ENCODE measurements at places on chromosomes 7 and 10.
A peak's percentile ranks its signal among the peaks of the same experiment; 100 is the strongest.

DNA sequence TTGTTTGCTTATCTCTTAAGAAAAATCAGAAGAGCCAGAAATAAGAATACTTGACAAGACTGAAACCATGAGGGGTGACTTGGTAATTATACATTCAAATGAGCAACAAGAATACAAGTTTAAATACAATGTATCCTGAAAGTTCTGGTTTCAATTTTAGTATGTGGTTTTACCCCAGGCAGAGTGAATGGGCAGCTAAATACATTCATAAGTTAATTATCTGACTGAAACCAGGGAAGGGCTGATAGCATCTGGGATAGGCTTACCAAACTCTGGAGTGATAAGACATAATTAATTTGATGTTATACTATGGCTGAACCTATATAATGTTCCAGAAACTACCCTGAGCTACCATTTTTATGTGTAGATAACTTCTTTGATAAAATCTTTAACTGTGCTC, 252.2 kb upstream of the PLXNA4 start:
- no peak for DNase-seq

GRCh38 chr10:12198156-12198555, 2.2 kb downstream of the CDC123 start:
- no peak for DNase-seq

GRCh38 chr10:71747039-71747531, 26.2 kb downstream of the VSIR start:
- no peak for DNase-seq

GRCh38 chr10:581776-582330, 107.6 kb downstream of the DIP2C start:
- DNase-seq = no peak

DNA sequence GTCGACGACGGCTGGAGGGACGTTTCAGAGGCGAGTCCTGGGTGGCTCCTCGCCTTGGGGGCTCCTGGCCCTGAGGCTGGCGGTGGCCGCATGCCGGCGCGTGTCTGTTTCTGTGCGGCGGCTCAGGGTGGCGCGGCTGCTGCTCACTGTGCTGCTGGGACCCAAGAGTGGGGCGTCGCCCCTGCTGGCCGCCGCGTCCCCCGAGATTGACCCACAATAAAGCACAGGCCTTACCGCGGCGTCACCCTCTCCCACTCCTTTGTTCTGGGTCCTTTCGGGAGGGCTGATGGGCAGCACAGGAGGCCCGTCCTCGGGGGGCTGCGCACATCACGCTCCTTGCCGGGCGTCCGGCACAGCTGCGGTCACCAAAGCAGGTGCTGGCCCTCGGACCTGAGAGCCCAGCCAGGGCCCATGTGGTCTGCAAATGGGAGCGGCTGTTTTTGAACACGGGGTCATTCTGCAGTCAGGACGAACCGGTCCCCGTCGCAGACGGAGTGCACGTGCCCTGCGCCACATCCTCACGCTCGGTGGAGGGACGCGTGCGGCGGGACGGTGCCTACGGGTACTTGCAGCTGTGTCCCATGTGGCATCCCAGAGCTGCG, 19.2 kb downstream of the GET4 start:
- DNase-seq = no peak

- no peak for DNase-seq
Observed at GRCh38 chr10:33807531-33808359, 473.3 kb upstream of the NRP1 start.

DNA sequence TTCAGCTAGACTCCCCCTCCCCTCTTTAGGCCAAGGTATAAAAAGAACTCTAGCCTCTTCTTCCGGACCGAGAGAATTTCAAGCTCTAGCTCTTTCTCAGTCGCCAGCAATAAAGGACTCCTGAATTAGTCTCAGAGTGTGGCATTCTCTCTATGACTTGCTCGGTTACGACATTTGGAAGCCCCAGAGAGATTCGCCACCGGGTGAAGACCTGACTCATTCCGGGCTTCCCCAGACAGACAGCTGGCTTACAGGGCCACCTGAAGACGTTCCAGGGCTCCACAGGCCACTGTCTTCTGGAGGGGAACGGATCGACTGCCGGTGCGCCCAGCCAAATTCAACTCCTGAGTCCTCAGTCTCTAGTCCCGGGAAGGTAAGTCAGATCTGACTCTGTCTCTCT, at the start of gene AKR1B15:
Gene AKR1B15 (plus strand): TSS at position 234 of the 400 bp plus-strand sequence. CDS start 15,510 bp downstream, outside the sequence.
- no peak for DNase-seq

DNA sequence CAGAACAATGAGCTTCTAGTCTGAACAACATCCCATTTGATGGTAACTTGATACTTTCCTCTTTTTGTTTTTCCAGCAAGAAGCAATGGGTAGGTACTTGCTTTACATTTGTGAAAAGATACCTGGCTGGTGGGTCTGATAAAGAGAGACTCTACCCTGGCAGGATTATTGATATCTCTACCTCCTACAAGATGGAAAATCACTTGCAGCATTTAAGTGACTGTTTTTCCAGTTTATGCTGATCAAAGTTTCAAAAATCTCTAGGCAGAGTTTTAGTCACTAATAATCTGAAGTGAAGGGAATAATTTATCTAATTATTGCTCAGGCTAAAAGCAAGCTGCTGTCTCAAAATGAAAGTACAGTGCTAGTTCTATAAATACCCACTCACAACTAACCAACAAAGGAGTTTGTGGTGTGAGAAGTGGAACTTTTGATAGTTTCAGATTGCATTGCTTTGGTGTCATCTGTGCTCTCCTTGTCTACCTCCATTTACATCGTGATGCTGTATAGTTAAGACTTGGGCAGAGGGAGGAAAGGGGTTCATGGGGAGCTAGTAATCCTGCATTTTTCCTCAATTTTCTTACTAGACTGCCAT, 86.0 kb upstream of the ANKRD1 start:
- no peak for DNase-seq

- DNase-seq = no peak
Observed at GRCh38 chr7:66630531-66630930, 1.9 kb downstream of the KCTD7 start.

DNA sequence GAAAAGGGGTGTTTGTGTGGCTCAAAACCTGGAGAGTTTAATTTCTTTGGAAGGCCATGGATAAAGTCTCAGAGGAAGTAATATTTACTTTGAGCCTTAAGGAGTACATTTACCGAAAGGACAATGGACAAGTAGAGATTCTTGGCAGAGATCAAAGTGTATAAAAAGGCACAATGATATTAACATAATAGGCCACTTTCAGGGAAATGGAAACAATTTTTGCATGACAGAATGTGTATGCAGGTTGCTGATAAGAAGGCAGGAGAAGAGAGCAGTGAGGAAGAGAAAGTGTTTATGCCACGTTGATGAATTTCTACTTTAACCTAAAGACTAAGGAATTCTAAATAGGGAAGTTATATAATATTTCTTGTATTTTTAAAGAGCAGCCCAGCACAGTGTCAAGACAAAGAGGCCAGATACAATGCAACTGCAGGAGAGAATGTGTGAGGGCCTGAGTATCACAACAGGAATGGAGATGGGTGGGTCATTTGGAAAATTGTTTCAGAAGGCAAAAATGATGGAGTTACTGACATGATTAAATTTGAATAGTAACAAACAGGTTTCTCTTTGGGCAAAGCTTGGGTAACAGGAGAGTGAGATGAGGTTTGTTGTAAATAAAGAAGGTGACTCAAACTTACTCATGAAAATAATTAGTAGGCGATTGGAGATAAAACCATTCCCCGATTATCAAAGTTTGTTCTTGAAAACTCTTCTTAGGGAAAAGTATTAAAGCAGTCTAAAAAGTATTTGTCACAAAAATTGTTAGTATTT, 84.1 kb downstream of the THSD7A start:
- no peak for DNase-seq

DNA sequence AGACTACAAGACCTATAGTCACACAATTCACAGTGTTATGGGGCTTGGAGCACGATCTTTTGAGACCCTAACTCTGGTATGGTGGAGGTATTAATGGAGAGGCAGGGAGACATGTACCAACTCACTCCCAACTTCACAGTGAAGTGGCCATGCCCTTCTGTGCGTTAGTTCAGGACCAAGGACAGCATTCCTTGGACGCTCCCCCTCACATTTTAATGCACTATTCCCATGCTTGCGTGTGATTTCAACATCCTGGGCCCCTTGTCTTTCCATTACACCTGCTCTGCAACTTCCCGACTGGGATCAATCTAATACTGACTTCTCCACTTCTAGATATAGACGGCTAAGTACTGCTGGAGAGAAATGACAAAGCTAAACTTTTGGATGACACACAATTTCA, 72.7 kb downstream of the PLCE1 start:
- DNase-seq = no peak

GRCh38 chr10:77756319-77757232, 119.0 kb upstream of the KCNMA1 start:
- peak; percentile 4 for DNase-seq

- no peak for DNase-seq
Observed at GRCh38 chr10:14356921-14357320, 26.2 kb upstream of the FRMD4A start.

- DNase-seq = no peak
Observed at GRCh38 chr10:90819911-90820310, 37.9 kb downstream of the HTR7 start.

- DNase-seq = no peak
Observed at GRCh38 chr7:88357781-88358525, 51.3 kb upstream of the STEAP4 start.

DNA sequence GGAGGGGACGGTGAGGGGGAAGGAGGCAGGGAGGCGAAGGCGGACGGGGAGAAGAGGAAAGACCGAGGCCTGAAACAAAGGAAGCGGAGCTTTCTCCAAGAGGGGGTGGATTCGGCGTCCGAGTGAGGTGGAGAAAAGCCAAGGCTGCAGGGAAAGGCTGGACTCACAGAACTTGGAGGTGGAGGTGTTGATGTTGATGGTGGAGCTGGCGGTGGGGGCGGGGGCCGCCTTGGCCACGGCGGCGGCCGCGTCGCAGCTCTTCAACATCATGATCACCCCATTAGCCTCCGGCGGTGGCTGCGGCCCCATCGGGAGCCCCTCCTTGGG, 578 bp downstream of the CACUL1 start:
- no peak for DNase-seq

DNA sequence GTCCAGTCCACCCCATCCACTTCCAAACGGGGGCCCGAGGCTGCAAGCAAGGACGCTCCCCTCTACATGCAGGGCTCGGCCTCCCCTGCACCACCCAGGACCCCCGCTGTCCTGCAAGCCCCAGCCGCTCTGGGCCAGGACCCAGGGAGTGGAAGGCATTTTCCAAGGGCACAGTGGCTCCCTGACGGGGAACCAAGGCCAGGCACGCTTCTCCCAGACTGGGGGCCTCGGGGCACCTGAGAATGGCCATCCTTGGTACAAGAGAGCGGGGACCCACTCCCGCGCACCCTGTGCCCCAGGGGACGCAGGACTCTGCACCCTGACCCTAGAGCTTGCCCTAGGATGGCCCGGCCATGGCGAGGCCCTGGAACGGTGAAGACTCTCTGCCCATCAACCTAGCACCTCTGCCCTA, 545 bp upstream of the AKR1E2 start:
- DNase-seq = no peak

GRCh38 chr7:50662996-50663395, 97.8 kb upstream of the DDC start:
- DNase-seq = no peak

- DNase-seq = no peak
Observed at GRCh38 chr7:38283809-38284208, 10.4 kb upstream of the TARP start.

DNA sequence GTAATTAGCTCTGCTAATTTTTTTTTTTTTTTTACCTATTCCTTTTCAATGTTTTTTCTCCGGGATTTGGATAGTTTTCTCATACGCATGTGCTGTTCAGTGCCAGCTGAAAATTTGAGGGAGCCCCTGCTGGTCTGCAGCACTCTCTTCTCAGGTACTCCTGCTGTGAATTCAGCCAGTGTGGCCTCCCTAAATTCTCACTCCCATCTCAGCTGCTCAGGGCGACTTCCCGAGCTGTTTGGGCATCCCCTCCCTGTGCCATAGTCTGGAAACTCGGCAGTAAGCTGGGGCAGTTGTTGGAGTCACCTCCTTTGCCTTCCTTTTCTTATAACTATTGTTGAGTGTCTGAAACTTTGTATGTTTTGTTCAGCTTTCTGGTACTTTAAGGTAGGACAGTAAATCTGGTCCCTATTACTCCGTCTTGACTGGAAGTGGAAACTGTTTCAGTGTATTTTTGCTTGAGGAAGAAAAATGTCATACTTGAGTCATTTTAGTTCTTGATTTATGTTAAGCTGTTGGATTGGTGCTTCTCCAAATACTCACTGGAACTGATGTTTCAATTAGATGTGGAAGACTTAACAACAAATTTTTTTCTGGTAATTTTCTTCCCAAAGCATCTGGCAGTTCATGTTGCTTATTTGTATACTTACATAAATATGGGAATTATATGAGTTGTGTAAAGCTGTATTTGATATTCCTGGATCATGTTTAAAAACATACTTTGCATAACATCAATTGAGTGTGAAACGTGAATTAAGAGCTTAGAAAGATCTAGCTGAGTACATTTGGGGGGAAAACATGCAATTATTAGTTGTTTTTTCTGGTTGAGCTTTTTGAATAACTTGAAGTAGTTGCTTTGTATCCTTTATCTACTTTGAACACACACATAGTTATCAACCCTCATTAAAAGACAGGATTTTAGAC, 33.7 kb downstream of the MINPP1 start:
- no peak for DNase-seq

DNA sequence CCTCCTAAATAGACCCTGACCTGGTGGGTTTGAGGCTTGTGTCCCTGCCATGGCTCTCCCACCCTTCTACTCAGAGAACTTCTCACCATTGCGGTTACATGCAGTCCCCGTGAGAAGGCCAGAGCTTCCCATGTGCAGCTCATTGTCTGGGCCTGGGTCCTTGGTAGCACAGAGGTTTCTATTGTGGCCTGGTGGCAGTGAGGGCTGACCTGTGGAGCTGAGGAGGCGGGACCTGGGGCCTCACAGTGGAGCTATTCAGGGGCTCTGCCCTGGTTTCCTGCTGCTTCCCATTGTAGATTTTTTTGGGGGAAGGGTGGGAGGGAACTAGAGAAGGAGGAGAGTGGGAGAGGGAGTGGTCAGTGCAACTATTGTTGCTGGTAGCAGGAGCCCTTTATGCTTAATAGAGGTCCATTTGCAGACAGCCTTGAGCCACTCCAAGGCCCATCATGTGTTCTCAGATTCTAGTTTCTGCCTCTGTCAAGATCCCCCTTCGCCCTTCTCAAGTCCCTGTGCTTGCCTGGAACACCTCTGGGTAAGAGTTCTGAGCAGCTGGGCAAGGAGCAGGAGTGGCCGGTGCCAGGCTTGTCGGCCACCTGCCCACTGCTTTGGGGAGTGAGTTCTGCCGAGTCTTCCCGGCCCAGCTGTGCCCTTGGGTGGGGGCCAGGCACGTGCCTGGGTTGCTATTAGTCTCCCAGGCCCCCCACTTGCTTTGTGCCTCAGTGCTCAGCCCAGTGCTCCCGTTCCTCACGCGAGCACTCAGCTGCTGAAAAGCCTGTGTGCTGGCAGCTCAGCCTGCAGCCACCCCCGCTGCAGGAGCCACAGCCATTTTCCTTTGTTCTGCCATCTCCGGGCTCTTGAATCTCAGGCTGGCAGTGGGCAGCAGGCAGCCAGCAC, 10.7 kb downstream of the TSPAN14 start:
- no peak for DNase-seq

- no peak for DNase-seq
Observed at GRCh38 chr7:100744605-100745004, 11.2 kb downstream of the ZAN start.

Data from stimulated activated CD4-positive, alpha-beta T cell treated with anti-CD3 and anti-CD28 coated beads, Interleukin-12 subunit alpha, Interleukin-12 subunit beta, amount 100 ng/mL, for 24 hours (primary cell).